ENCODE measurements at places on chromosomes 11 and 22. TPM values are rescaled to one million over a fixed set of nuclear protein-coding genes. Genes with fewer than 3 reads are reported as not detected.
A peak's percentile ranks its signal among the peaks of the same experiment; 100 is the strongest.

- DNase-seq: no peak
These were observed 1.1 kb downstream of the CHRM1 start for GRCh38 chr11:62919898-62920640.

- no peak for DNase-seq
These were observed 15.4 kb upstream of the TTLL12 start for GRCh38 chr22:43202326-43202725.

DNA sequence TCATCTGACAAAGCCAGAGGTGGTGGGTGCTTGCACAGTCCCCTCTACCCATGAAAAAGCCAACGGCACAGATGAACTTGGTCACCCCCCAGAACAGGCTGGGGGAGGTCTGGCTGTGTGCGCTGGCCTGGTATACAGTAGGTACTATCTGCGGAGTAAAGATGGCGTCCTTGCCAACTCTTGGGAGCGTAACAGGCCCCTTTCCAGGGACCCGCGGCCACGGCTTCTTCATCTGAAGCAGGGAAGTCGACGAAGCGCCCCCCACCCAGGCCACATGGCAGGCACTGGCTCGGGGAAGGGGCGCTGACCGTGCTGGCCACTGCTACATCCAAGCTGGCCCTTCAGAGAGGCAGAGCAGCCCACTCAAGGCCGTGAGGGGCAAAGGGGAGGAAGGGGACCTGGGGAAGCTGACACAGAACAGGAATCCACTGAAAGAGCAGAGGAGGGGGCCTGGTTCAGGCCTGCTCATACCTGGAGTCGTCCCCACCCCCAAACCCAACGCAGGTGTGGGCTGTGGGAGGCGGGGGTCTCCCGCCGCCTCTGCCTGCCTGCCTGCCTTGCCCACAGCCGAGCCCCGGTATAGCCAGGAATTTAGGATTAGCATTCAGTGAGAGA is 75.7 kb downstream of the CELSR1 start:
- no peak for DNase-seq

DNA sequence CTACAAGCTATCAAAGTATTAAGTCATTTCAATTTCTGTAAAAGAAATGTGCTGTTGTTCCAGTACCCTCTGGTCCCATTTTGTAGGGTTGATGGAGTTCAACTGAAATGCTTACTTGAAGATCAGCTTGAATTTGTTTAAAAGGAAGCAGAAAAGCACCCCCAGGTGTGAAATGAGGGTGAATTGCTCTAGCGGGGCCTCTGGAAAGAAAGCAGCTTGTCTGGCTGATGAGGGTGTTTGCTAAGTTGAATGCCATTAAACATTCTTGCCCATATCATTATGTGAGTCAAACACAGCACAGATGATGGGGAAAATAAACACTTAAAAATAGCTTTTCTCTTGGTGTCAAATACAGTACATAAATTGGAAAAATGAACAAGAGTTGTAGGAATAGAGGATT is 280.3 kb downstream of the RAB38 start:
- DNase-seq: no peak

- DNase-seq: no peak
These were observed 8.3 kb downstream of the EHBP1L1 start for GRCh38 chr11:65584106-65584505.

GRCh38 chr22:22877523-22878210 is 9.9 kb upstream of the IGLL5 start:
- DNase-seq: no peak

DNA sequence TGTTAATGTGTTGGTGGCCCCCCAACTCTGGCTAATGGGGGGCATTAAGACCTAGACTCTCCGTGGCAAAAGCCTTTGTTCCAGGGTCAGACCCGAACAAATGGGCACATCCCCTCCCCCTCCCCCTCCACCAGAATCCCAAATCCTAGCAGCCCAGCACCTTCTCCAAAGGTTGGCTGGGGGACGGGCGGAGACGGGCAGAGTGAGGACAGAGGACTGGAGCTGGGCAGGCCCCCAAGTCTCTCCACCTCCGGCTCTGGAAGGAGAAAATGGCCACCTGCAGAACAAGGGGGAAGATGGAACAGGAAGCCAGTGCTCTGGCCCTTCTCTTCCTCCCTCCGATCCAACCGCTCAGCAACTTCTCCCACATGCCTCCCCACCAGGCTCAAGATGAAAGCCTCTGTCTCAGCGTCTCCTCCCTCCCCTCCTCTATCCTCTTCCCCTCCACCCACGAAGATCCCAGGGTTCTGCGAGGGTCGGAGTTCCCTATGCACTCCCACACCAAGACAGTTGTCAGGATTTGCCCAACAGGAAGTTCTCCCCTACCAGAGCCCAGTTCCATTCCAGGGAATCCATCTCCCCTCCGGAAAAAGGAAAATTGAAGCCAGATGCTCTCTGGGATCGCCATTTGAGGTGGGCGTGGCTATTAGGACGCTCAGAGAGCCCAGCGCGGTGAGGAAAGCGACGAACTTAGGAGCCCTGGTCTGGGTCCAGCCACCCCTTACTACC is 20.1 kb downstream of the ADA2 start:
- no peak for DNase-seq

- DNase-seq: no peak
These were observed 35.6 kb downstream of the RNF169 start for GRCh38 chr11:74784234-74784633.

GRCh38 chr11:3111919-3112690 is 53.0 kb downstream of the OSBPL5 start:
- DNase-seq: no peak

GRCh38 chr11:119404872-119405271 is 18.1 kb downstream of the THY1 start:
- no peak for DNase-seq

DNA sequence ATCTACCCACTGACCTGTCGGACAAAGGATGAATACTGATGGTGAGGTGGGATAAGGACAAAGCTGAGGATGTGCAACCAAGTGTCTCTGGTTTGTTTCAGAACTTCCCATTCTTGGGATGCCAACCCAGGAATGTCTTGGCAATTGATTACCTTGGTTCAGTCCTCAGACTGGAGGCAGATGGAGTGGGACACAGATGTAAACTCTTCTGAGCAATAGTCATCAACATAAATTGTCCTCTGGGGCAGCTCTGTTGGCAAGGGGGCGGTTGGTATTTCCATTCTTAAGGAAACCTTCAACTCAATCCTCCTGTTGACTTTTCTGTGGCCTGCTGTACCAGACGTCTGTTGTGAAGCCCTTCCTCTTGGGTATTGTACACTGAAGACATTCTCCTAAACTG is 6.8 kb downstream of the ABTB2 start:
- no peak for DNase-seq

DNA sequence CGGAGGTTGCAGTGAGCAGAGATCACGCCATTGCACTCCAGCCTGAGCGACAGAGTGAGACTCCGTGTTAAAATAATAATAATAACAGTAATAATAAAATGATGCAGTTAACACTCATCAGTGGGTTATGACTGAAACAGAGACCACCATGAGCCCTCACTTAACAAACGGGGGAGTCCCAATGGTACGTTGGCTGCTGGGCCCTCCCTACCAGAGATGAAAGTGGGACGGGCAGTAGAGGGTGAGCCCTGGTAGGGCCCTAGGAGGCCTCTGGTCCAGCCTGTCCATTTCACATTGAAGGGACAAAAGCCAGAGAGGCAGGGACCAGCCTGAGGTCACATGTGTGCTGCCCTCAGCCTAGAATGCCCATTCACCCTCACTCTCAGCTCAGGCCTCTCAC is 13.7 kb upstream of the KIAA0930 start:
- DNase-seq: no peak

GRCh38 chr22:20211409-20211996 is 56.6 kb downstream of the RTN4R start:
- no peak for DNase-seq

DNA sequence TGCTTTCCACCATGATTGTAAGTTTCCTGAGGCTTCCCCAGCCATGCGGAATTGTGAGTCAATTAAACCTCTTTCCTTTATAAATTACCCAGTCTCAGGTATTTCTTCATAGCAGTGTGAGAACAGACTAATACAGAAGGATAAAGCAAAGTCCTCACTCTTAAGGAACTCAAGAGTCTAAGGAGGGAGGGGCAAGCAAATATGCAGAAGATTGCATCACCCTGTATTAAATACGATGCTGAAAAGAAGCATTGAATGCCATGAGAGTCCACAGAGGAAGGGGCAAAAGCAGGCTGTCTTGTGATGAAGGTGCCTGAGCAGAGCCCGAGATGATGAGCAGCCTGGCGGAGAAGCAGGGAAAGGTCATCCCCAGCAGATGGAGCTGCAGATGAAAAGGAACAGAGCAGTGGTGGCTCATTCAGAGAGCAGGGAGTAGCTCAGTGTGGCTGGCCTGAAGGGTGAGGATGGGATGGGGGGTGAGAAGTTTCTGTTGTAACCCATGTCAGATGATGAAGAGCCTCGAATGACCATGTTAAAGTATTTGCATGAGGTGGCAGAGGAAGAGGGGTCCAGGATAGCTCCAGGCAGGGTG is 6.3 kb upstream of the IZUMO1R start:
- no peak for DNase-seq

GRCh38 chr11:33266393-33267215 is 9.4 kb downstream of the HIPK3 start:
- peak; percentile 59 for DNase-seq

GRCh38 chr11:90321018-90321417 is 98.2 kb upstream of the CHORDC1 start:
- DNase-seq: no peak

DNA sequence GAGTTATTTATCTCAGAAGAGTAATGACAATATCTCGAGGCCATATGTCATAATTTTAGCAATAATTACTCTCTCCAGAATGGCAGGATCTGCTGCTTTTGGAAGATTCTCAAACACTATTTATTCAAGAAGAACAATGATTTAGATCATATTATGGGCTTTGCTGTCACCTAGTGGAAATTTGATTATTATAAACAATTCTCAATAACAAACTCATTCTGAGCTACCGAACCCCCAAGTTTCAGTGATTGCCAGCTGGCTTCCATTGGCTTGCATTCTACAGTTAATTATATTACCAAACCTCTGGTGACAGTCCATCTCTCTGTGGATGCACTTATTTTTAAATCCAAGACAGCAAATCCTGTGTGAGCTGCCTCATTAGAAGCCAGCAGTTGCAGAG is 27.9 kb upstream of the SLC36A4 start:
- DNase-seq: no peak

DNA sequence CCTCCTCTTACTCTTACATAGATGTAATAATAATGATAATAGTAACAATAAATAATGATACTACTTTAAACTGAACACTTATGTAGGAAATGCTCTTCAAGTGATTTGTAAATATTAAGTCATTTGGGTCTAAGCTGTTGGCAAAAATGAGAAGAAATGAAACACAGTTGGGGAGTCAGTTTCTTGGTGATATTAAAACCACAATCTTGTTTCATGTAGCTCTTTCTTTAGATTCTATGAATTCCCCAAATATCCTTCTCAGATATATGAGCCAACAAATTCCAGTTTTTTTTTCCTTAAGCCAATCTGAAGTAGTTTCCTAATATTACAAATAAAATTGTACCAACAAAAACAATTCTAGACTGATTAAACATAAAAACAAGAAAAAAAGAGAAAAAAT is 1115.6 kb upstream of the CNTN5 start:
- no peak for DNase-seq

GRCh38 chr11:91231226-91231625 is 993.4 kb upstream of the FAT3 start:
- DNase-seq: no peak

GRCh38 chr11:88277349-88277915 is 60.1 kb downstream of the CTSC start:
- DNase-seq: no peak

- no peak for DNase-seq
These were observed 50.4 kb downstream of the FAM83F start for GRCh38 chr22:40044870-40045834.

GRCh38 chr11:126898802-126899201 is 101.8 kb downstream of the KIRREL3 start:
- DNase-seq: no peak

- DNase-seq: no peak
These were observed 65.8 kb downstream of the DCDC1 start for GRCh38 chr11:31303644-31304180.

DNA sequence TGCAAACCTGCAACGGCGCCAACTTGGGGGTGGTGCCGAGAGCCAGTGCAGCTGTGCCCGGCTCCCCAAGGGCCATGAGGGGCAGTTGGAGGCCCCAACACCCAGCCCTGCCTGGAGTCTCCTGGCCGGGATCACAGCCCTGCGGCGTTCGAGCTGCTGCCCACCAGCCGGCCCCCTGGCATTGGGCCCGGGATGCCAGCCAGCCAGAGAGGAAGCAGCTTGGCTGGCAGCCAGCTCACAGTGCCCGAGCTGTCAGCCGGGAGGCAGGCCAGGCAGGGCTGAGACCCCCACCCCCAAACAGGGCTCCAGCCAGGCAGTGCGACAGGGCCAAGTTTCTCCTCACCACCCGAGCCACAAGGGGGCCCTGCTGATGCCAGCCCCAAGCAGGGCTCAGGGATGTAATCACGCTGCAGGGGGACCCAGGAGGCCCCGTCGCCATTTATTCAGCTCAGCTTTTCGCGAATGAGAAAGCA is 26.0 kb upstream of the TCF20 start:
- no peak for DNase-seq

DNA sequence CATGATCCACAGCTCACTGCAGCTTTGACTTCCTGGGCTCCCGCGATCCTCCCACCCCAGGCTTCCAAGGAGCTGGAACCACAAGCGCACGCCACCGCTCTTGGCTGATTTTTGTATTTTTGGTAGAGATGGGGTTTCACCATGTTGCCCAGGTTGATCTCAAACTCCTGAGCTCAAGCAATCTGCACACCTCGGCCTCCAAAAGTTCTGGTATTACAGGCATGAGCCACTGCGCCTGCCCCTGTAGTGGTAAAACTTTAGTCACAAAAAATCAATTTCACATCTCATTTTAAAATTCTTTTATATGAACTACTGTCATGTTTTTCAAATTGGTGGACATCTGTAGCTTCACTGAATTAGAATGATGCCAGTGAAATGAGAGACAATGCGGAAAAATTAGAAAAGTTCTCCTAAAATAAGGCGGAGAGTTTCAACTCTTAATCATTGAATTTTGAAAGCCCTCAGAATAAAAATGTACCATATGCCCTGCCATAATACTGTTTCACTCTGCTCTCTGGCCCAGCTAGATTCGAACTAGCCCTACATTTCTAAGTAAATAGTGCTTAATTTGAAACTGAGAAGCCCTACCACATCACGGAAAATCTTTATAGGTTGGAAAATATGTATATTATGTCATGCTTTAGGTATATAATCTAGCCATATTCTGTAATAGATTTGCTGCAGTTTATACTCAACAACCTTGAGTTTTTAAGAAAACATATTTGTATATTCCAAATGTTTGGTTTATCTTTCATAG is 78.7 kb downstream of the HORMAD2 start:
- no peak for DNase-seq

Gene C11orf42
- not detected for total RNA-seq

Gene CD44
- 199 TPM for total RNA-seq

Gene DUSP18
- total RNA-seq: 8.8 TPM

Gene OR4C5
- not detected for total RNA-seq

Gene RAB38
- 4.0 TPM for total RNA-seq

Gene SEC14L6
- 1.3 TPM for total RNA-seq

Gene TSSK2
- total RNA-seq: not detected

Gene ZNRF3
- 8.2 TPM for total RNA-seq

Gene RTN4RL2
- total RNA-seq: not detected

Gene CEP164
- total RNA-seq: 19.6 TPM

Gene CNGA4
- not detected for total RNA-seq

Gene MFRP
- total RNA-seq: not detected

Gene MAPK12
- 7.9 TPM for total RNA-seq

Gene MS4A6A
- 239 TPM for total RNA-seq

Gene MPPED2
- 11.0 TPM for total RNA-seq

Gene SLC22A8
- total RNA-seq: not detected

Gene RDX
- total RNA-seq: 135 TPM

Gene SCT
- not detected for total RNA-seq

Gene OR52I2
- not detected for total RNA-seq

Gene PRG3
- total RNA-seq: not detected

Gene HPX
- 2.5 TPM for total RNA-seq

Gene CASP5
- total RNA-seq: not detected

Gene SEZ6L
- 0.09 TPM for total RNA-seq

All from omental fat pad (tissue), 4 donors.